Activated CD4-positive, alpha-beta T cell treated with anti-CD3 and anti-CD28 coated beads for 4 hours (primary cell): ENCODE measurements at places on chromosomes 3 and 15.

- DNase-seq, result no peak
Measured at GRCh38 chr3:191345334-191345733, 15.0 kb upstream of the UTS2B start.

- no peak for DNase-seq
Measured at GRCh38 chr3:8768364-8769087, 887 bp downstream of the OXTR start.

DNA sequence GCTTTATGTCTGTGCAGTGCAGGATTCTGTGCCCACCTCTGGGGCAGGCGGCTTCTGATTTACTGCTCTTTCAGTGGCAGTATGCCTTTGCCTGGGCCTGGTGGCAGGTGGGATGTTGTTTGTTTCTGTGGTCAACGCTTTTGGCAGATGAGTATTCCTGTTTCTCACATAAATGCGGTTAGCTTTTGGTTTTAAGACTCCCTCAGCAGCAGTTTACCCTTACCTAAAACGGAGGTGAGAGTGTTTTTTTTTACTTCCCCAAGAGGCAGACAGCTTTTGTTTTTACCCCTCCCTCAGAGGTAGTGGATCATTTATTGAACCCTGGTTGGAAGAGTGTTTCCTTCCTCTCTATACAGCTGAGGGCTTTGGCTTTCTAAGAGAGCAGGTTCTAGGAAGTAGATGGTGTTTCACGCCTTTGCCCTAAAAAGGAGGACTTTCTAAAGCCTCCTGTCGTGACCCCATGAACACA, 134.1 kb upstream of the PLSCR5 start:
- no peak for DNase-seq

DNA sequence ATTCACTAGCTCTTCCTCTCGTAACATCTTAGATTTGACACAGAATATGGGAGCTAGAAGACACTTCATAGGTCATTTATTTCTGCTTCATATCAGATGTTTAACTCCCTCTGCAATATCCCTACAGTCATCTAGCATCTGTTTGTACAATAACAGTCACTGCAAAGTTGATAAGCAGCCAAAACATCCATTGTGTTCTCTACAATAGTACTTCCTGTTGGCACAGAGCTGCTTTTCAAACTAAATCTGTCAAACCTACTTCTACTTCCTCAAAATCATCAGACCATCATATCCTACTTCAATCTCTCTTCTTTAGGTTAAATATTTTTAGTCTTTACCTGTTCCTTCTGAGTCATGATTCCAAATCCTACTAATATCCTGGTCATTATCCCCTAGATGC, 233.2 kb downstream of the FGF12 start:
- DNase-seq, result no peak

DNA sequence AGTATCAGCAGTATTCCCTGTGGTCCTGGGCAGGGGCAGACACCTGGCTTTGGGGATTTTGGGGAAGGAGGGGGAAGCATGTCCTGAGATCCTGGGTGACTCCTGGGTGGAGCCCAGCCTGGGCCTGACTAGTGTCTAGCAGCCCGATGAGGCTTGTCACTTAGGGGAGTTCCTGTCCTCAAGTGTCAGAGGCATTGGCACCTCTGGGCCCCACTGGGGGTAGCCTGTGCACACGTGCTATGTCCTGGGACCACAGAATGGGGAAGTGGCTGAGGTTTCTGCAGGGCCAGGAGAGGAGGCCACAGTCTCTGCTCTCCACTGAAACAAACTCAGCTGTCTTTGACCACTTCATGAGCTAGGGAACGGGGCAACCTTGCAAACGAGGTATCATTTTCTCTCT, 31.5 kb upstream of the ADCY5 start:
- DNase-seq, result no peak

GRCh38 chr15:80811781-80812315, 32.7 kb downstream of the CEMIP start:
- DNase-seq, result no peak

GRCh38 chr15:38905632-38906031, 341.0 kb upstream of the RASGRP1 start:
- no peak for DNase-seq

- DNase-seq, result no peak
Measured at GRCh38 chr15:48976444-48977088, 12.8 kb upstream of the SHC4 start.

DNA sequence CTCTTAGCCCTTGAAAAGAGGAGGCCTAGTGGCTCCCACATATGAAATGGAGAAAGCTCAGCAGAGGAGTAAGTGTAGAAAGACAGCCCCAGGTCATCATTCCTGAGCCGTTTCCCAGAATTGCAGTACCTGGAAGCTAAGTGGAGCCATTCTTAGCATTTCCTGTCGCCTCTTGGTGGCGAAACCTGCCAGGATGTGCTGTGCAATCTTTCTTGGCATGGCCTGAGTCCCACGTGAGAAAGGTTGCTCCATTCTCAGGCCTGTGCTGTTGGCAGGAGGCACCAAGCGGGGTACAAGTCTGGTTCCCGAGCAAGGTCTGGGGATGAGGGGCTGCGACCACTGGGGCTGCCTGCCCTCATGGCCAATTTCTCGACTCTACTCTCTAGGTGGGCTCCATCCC, 207.2 kb upstream of the TPM1 start:
- no peak for DNase-seq

DNA sequence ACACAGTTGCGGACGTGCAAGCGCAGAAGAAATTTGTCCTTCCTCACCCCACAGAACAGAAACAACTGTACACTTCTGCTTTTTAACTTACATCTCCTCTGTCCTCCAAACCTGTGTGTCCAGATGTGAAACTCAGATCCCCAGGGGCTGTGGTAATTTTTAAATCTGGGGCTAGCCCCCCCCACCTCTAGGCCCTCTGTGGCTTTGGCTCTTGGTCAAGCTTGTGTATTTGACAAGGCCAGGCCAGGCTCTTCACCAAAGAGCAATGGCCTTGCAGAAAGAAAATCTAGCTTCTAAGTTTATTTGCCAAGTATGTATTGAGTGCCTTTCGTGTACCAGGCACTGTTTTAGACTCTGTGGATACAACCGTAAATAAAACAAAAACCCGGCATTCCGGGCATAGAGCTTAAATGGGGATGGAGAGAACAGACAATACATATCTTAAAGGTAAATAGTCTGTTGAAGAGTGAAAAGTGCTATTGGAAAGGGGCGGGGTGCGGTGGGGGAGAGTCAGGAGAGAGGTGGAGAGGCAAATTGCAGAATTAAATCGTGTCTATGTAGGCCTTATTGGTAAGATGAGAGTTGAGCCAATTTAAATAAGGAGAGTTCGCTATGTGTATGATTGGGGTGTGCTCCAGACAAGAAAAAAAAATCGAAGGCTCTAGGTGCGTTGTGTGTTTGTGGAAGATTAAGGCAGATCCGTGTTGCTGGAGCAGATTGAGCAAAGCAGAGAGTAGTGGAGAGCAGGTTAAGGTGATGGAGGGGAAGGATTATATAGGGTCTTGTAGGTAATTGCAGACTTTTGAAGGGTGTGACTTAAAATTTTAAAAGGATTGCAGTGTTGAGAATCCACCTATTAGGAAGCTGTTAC, 781 bp upstream of the DPH6 start:
- DNase-seq, result no peak

DNA sequence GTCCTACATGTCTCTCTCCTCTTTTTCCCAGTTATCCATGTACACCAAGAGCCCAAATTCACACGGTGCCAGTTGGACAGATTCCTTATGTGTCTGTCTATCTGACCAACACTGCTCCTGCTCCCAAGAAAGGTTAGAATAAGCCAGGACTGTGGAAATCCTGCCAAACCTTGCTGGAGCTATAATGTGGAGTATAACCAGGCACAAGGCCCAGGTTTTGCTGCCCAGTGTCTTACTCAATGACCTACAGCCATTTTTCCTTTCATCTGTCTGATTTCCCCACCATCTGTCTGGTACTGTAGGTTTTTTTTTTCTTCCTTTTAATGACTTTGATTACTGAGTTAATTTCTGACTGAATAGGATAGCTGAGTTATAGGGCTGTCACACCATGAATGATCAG, 26.5 kb upstream of the MINDY4B start:
- no peak for DNase-seq

- DNase-seq, result no peak
Measured at GRCh38 chr15:73369154-73369694, 466 bp upstream of the HCN4 start.

DNA sequence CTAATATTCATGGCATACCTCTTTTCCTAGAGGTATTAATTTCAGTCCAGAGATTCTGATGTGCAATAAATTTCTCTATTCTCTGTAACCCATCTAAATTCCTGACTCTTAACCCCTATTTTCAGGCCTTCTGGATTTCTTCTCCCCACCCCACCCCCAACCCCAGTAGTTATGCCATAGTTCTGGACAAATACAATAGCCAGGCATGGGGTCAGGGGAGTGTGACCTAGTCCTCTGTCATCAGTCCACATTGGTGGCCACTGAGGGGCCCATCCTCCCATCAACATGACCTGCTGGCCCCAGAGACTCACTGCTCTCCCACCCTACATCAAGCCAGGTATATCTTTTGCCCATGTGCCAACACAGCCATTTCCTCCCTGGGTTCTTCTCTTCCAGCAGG, 3.8 kb upstream of the LIPC start:
- no peak for DNase-seq

DNA sequence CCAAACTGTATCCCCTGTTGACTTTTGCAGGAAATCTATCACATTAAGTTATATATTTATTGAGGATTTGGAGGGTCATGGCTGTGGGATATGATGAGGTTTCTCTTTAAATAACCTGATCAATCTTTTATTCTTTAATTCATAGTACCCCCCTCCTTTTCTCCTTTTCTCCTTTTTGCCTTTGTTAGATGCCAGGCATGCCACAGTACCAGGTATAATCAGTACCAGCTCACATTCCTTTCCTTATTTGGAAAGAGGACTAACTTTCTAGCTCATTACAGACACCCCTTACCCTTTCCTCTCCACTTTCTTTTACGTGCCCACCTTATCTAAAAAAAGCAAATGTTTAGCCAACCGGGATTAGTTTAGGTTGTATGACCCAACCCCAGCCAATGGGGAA, 326.4 kb upstream of the NAALADL2 start:
- no peak for DNase-seq

- no peak for DNase-seq
Measured at GRCh38 chr15:81536356-81536755, 162.3 kb upstream of the TMC3 start.

DNA sequence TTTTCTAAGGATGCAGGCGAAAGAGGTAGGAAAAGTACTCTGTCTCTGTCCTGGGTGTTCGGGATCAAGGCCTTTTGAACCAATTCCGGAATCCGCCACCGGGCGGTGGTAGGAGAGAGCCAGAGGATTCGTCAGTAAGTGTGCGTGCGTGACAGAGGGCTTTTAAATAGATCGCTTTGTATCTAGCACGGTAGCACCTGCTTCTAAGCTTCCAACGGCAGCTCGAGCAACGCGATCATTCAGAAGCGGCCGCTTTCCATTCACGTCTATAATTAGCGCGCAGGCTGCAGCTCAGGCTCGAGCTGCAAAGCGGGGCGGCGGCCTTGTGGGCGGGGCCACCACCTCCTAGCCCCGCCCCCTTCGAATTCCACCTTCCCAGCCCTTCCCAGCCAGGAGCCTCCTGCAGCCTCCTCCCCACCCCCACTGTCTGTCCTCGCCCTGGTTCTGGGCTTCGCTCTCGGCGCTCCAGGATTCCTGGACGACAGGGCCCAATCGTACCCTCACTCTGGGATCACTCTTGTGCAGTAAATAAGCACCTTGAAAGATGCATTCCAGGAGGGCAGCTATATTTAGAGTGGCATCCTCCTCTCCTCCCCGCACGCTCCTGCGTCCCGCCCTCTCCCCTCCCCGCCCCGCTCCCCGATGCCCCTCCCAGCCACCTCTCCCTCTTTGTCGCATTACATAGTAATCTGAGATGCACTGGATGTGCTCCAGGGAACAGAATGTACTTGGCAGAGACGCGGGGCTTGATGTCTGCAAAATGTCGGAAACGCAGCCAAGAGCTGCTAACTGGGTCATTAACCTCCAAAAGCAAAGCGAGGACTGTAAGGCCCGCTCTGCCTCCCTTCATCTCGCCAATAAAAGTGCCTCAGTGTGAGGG, 224.1 kb upstream of the TPRG1 start:
- DNase-seq, result no peak

GRCh38 chr15:51576911-51577500, 45.6 kb downstream of the DMXL2 start:
- DNase-seq, result no peak

DNA sequence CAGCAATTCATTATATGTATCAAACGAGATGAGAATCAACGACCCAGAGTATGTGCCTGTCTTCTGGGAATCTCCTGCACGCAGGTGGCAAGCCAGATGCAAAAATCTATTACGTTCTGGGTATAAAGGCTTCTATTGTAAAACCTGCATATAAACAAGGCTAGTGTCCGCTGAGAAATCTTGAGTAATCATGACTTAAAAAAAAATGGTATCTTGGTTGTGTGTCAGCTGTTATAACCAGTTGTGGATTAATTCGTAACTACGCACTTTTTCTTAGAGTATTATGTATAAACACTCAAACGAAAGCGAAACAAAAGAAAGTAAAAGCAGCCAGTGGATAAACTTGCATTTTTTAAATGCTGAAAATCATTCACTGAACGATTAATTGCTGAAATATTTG, 509.1 kb downstream of the RSL24D1 start:
- no peak for DNase-seq

DNA sequence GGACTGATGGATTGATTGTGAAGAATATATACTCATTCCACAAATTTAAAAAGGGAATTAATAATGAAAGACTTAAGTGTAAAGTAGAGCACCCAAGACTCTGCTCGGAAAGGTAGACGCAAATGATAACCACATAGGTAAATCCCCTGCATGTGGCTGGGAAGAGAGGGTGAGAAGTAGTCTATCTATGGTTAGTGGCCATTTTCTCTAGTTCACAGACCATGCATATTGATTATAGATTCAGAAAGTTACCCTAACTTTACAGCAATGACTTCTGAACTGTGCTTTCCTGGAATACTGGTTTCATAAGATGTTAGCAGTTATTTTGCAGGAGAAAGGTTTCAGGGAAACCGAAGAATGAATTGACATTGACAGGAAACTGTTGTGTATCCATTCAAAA, 51.7 kb downstream of the CASR start:
- DNase-seq, result no peak

- no peak for DNase-seq
Measured at GRCh38 chr3:176562331-176562730, 635.0 kb downstream of the TBL1XR1 start.

GRCh38 chr3:32452009-32452408, 50.6 kb downstream of the CMTM6 start:
- DNase-seq, result no peak

DNA sequence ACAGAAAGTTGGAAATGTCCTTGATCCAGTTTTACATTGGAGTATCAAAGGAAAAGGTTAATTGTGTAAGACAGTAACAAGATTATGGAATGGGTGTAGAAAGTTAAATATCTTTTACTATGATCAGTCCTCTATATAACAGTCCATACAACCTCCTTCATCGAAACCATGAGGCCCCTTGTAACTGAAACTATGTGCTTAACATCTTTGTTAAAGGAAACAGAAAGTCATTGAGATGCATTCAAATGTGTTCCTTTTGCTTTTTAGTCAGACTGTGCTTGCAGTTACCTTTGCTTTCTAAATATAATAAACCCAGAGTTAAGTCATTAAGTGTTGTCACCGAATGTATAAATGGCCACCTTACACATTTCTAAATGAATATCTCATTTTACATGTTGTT, 1298.5 kb downstream of the ROBO2 start:
- DNase-seq, result no peak
